ENCODE measurements at places on chromosomes 6 and 20. TPM values are rescaled to one million over a fixed set of nuclear protein-coding genes. Genes with fewer than 3 reads are reported as not detected.

Gene LY86
- polyA plus RNA-seq, result 454 TPM

Gene CD40
- 18.8 TPM for polyA plus RNA-seq

Gene TMEM200A
- polyA plus RNA-seq, result not detected

Gene OPRM1
- polyA plus RNA-seq, result not detected

DNA sequence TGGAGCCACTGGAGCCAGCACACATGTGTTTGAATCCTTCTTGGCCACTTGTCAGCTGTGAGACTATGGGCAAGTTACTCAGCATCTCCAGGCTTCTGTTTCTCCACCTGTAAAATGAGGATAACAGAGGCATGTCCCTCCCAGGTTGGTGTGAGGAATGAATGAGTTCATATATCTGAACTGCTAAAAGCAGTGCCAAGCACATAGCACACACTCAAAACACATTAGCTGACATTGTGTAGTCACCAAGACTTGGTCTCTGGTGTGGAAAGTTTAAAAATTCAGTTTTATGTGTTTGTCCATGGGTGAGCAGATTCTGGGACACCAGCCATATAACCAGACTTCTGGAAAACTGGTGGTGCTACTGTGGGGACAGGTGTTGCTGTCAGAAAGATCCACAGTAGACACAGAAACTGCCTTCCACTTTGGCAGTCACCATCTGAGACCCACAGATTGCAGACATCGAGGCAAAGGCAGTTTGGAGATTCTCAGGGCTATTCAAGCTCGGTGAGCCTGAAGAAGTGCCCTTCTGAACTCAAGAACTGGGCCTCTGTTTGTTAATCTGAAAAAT lies 115.8 kb downstream of the MRPL14 start:
- DNase-seq, result no peak

Gene GPANK1
- 12.0 TPM for polyA plus RNA-seq

GRCh38 chr6:127383988-127384387 lies 40.6 kb upstream of the ECHDC1 start:
- no peak for DNase-seq

Gene FAM209B
- 0.84 TPM for polyA plus RNA-seq

DNA sequence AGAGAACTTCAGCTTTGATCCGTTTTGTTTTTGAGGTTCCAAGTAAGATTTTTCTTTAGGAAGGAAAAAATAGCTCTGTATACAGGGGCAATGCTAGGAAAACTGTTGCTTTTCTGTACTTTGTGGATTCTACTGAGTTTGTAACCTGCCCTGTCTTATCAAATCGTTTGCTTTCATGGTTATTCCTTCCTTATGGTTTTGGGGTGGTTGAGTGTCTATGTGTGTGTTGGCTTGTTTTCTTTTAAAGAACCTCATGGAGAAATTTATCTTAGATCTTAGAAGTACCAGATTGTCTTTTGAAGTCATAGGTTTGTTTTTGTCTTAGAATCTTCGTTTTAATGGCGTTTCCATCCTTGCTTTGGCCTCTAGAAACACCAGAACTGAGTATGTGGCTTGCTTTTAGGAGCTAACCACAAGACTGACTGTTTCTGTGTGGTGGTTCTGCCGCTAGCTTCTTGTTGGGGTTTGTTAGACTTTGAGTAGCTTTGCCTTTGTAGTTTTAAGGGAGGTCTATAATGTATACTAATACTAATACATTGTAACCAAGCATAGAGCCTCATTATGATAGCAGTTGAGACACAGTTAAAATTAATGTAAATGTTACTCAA lies 86.8 kb downstream of the RPP40 start:
- DNase-seq, result no peak

Gene PHF1
- polyA plus RNA-seq, result 3.0 TPM

GRCh38 chr6:122122202-122122601 lies 277.2 kb upstream of the HSF2 start:
- DNase-seq, result no peak

DNA sequence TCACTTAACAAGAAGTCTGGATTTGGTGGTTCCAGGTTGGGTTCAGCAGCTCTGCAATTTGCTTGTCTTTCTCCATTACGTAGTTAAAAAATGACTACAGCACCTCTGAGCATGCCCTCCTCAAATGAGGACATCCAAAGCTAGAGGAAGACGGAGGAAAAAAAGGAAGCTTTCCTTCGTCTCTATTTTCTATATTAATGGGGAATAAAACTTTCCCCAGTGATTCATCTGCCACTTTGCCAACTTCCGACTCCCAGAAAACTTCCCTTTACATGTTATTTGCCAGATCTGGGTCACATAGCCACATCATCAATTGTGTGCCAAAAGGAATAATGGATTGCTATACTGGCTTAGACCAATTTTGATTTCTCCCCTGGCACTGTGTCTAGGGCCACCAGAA lies 69.5 kb downstream of the ZFAND3 start:
- DNase-seq, result no peak

DNA sequence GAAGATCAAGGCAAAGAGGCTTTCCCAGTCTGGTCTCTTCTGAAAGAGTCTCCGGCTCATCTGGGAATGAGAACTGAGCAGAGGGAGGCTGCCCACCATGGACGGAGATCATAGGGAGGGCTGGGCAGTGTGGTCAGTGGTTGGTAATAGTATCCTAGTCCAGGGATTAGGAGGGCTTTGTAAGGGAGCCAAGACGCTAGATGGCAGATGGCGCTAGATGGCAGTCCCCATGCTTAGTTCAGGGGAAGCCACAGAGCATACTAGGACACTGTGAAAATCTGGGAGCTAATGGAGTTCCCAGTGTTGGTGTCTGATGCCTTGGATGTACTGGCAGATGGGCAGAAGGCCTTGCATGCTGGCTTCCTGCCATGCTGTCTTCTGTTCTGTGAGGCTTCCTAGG lies 21.7 kb upstream of the DAAM2 start:
- DNase-seq, result no peak

GRCh38 chr6:109701221-109701620 lies 10.1 kb downstream of the FIG4 start:
- DNase-seq, result no peak

Gene BPIFB2
- polyA plus RNA-seq, result not detected

DNA sequence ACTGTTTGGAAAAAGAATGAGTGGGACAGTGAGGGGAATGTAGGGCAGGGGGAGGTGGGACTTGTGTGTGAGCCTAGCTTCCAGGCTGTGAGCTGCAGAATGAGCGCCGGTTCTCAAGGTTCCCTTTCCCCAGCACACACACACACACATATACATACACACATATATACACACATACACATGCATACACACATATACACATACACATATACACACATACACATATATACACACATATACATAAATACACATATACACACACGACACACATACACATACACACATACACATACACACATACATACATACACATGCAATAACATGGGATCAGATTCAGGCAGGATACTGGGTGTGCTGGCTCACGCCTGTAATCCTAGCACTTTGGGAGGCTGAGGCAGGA lies 66.5 kb downstream of the CNBD2 start:
- no peak for DNase-seq

Gene FOXC1
- not detected for polyA plus RNA-seq

- no peak for DNase-seq
Observed at GRCh38 chr6:125718109-125718508, 31.3 kb upstream of the HEY2 start.

- DNase-seq, result no peak
Observed at GRCh38 chr6:37459981-37460800, 27.2 kb downstream of the CMTR1 start.

GRCh38 chr20:25439328-25439727 lies 31.9 kb downstream of the GINS1 start:
- peak; percentile 9 for DNase-seq

DNA sequence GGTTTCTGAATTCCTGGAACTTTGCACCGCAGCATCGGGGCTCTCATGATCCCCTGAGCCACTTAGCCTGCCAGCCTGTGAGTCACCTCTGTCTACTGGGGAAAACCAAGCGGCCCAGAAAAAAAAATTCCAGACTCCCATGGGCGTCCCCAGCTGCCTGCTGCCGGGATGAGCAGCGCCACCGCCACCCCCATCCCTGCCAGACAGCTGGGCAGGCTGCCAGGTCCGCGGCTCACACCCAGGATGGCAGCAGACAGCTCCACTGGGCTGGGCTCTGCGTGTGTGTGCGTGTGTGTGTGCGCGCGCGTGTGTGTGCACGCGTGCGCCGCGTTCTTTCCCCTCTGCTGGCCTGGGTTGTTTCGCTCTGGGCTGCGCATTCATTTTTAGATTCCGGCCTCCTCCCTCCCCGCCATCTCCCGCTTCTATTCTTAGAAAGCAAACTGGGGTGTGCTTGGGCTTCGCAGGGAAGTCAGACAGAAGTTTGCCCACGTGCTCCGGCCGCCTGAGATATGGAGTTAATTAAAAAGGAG lies 38.9 kb upstream of the PMEPA1 start:
- DNase-seq, result no peak

DNA sequence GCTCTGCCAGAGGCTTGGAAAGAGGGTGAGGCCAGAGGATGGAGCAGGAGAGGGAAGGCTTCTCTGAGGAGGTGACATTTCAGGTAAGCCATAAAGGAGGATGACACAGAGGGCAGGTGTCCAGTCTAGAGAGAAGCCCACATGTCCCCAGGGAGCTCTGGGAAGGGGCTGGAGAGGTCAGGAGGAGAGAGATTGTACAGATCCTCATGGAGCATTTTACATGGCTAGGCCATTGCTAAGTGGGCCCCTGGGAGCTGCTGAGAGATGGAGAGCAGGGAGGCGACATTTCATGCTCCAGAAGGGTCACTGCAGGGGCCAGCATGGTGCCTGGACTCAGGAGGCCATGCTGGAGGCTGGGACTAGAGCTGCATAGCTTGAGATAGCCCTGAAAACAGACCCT lies 124.5 kb downstream of the TOX2 start:
- no peak for DNase-seq

Gene ARHGAP40
- polyA plus RNA-seq, result not detected

DNA sequence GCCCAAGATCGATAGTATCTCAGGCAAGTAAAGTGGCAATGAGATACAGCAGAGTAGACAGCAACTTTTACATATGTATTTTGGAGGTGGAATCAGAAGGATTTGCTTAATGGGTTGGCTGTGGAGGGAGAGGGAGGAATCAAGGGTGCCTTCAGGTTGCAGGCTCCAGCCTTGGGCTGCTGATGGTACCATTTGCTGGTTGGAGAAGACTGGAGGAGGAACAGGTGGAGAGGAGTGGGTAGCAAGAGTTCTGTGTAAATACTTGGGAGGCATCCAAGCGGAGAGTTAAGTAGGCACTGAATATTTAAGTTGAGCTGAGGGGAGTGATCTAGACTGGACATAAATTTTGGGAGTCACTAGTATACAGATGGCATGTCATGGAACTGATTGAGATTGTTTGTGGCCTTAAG lies 5.2 kb downstream of the BICRAL start:
- no peak for DNase-seq

GRCh38 chr20:8260837-8261251 lies 128.8 kb downstream of the PLCB1 start:
- DNase-seq, result peak; percentile 67

- peak; percentile 92 for DNase-seq
Observed at GRCh38 chr6:53432318-53433161, 83.8 kb upstream of the ELOVL5 start.

DNA sequence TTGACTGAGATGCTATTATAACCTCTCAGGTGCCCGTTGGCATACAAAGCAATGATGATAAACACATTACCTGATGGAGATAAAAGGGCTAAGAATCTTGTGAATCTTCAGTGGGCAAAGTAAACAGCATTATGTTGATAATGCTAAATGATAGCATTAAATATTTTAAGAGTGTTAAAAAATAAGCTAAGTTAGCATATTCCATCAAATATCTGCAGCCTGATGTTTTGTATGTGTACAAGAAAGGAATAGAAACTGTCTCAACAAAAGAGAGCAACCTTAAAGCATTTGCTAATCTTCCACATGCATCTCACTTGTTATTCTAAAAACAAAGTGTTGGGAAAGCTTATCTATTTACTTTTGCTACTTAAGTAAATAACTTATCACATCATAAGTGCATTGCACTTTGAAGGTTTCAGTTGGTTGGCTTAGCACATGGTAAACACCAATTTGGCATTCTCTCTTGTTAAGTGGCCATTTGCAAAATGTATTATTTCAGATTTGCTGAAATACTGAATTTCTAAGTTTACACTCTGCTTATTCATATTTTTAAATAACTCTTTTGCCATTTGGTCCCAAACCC lies 151.6 kb downstream of the SYNDIG1 start:
- DNase-seq, result no peak

GRCh38 chr20:41178904-41179432 lies 41.6 kb downstream of the PLCG1 start:
- no peak for DNase-seq

- no peak for DNase-seq
Observed at GRCh38 chr6:136729832-136730231, 62.4 kb downstream of the MAP3K5 start.

GRCh38 chr20:61806995-61807394 lies 258.7 kb downstream of the TAF4 start:
- DNase-seq, result no peak

DNA sequence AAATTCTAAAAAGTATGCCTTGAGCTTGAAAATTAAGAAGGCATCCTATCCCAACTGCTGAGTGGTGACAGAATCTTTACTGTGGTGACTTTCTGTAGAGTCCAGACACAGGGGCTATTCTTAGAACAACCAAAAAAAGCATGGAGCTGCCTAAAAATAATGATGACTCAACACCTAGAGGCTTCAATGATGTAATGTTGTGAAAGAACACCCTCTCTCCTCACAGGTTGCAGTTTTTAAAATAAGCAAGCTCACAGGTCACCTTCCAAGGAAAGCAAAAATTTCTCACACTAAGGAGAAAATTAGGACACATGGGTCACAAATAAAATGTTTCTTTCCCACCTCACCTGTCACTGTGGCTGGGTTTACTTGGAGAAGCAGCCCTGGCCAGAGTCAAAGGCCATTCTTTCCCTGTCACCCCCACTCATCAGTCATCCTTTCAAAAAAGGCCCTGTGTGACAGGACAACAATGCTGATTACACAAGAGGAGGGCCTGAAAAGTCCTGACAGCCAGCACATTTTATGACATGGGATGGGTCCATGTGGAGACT lies 53.5 kb downstream of the RCAN2 start:
- no peak for DNase-seq

Gene PTGIS
- polyA plus RNA-seq, result not detected

Gene DEFB112
- not detected for polyA plus RNA-seq

Gene ATXN1
- 19.1 TPM for polyA plus RNA-seq

Gene LRRC1
- polyA plus RNA-seq, result 0.18 TPM

DNA sequence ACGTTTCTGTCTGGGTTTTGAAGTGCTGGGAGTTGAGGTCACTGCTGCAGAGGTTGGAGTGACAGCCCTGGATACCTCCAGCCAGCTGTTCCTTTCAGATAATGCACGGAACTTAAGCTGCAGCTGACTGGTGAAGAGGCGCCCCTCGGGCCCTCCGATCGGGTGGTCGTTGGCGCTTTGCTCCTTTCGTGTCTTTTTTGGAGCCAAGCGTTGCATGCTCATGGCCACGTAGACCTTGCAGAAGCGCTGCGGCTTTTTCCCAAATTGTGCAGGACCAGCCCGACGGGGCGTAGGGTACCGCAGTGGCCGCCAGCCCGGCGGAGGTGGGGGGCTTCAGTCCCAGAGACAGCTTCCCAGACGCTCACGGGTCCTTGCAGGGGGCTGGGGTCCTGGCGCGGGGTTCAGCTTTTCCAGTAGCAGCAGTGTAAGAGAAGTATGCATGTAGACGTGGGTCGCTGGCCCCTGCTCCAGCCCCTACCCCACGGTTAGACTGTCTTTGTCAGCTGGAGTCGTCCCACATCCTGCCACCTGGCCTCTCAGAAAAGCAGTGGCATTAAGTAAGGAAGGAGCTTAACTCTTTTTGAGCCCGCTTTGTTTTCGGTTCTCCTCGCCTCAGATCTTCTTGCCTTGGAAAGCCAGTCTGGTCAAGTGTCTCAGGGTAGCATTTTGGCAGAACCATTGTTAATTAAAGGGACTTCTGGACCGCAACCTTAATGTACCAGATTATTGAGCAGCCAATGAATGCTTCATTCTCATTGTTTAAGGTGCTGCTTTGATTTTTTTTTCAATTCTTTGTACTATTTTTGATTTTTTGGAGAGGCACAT lies 838 bp downstream of the TNFAIP3 start:
- DNase-seq, result peak; percentile 57

All from CD14-positive monocyte (primary cell).